Glomerular endothelial cell (primary cell): ENCODE measurements at places on chromosomes 16 and 17. TPM values are rescaled to one million over a fixed set of nuclear protein-coding genes. Genes with fewer than 3 reads are reported as not detected.
A peak's percentile ranks its signal among the peaks of the same experiment; 100 is the strongest.

- no peak for DNase-seq
These were observed 15.2 kb downstream of the PFAS start for GRCh38 chr17:8264320-8264719.

DNA sequence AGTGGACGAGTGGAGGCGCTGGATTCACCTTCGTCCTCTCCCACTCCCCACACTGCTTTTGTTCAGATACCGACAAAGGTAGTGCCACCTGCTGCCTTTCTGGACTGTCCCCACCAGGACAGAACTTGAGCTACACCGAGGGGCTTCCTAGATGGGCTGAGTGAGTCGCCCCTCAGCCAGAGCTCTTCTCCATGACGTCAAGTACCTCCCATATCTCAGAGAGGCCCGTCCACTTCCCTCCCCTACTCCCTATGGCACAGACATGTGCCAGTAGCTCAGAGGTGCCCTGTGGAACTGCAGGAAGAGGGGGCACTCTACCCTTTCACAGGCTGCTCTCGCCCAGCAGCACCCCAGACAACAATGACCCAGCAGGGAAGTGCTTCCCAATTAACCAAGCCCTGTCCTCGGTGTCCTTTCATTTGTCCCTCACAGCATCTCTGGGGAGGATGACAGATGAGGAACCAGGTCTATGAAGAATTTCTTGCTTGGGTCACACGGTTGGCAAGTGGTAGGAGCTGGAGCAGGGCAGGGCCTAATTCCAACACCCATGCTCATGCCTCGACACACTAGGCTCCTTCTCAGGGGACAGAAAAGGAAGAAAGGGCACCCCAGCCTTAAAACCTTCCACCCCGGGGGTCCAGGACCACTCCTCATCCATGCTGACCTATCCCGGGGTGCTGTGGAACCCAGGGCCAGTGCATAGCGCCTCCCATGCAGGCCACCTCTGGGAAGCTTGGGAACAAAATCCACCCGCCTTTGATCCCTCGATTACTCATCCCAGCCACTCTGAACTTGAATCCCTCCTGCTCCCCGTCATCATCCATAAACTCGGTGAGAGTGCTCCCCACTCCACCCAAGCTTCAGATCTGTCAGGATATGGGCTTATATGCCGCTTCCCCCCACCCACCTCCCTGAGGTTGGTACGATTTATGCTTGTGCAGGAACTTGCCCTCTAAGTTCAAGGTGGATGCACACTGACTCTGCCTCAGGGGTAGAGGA, 51.7 kb downstream of the WNT3 start:
- no peak for DNase-seq

GRCh38 chr17:64936117-64936516, 16.8 kb upstream of the LRRC37A3 start:
- no peak for DNase-seq

DNA sequence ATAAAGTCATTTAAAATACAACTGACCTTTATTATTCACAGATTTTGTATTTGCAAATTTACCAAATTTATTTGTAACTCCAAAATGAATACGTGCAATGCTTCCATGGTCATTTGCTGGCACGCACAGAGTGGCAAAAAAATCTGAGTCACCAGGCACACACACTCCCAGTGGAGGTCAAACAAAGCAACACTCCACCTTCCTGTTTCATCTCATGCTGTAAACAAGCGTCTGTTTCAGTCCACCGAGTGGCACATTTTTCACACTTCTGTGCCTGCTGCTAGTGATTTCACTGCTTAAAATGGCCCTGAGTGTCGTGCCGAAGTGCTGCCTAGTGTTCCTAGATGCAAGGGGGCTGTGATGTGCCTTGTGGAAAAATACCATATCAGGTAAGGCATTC, 17.8 kb upstream of the ITGAE start:
- peak; percentile 23 for DNase-seq

- DNase-seq: no peak
These were observed 41.3 kb downstream of the MRM3 start for GRCh38 chr17:823501-823902.

DNA sequence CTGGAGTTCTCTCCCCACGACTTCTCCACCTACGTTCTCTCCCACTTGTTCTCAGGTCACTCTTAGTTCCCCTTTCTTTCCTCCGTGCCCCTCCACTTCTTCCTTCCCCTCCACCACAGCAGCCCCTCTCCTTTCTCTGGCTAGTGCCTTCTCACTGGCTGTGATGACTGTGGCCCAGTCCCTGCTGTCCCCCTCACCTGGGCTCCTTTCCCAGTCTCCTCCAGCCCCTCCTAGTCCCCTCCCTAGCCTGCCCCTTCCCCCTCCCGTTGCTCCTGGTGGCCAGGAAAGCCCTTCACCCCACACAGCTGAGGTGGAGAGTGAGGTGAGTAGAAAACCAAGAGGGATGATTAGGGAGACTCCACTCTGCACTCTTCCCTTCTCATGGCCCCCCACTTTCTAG, 3.4 kb downstream of the COA3 start:
- no peak for DNase-seq

GRCh38 chr16:87234601-87235000, 82.6 kb downstream of the C16orf95 start:
- DNase-seq: no peak

- DNase-seq: no peak
These were observed 19.3 kb downstream of the CMTM3 start for GRCh38 chr16:66623755-66624154.

EXOC3L1 gene
- 12.0 and 27.4 TPM in 2 replicates for total RNA-seq

PRR29 gene
- total RNA-seq: 0.12 and 2.0 TPM in 2 replicates

RNF43 gene
- 0.05 TPM in 1 of 2 replicates, not detected in the other for total RNA-seq

SCGB1C2 gene
- not detected in 2 replicates for total RNA-seq

CCL4 gene
- total RNA-seq: not detected in 2 replicates

KRT34 gene
- total RNA-seq: 0.35 TPM in 1 of 2 replicates, not detected in the other

CRYBA1 gene
- not detected in 2 replicates for total RNA-seq

MYO15A gene
- total RNA-seq: 0.18 and 0.92 TPM in 2 replicates
